ENCODE measurements at places on chromosomes 1 and 21.
A peak's percentile ranks its signal among the peaks of the same experiment; 100 is the strongest.

GRCh38 chr1:83845437-83846071, 153.4 kb downstream of the TTLL7 start:
- DNase-seq = no peak

DNA sequence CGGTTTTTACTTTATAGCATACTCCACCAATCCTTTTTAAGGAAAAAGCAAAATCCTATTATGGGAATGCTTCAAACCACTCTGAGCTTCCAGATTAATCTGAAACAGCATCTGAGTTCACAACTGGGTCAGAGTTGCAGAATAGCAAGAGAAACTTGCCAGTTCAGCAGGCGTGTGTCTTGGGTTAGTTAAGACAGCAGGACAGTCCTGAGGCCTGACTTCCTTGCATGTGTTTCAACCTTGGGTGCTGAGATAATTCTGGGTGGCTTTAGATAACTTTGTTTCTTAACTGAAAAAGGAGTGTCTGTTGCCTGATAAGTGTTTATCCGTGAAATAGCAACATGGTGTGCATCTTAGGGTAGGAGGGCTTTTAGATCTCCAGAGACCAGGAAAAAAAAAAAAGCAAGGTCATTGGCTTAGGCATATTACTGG, 169.2 kb downstream of the DHRS3 start:
- no peak for DNase-seq

DNA sequence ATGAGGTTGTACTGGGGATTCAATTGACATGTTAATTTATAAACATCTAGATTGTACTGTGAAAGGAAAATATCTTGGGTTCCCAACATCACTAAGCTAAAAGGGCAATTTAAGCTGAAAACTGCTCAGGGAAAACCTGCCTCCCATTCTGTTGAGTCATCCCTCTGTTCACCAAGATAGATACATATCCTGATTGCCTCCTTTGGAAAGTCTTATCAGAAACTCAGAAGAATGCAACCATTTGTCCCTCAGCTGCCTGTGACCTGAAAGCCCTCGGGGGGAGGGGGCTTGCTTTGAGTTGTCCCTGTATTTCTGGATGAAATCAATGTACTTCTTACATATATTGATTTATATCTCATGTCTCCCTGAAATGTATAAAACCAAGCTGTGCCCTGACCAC, 187.0 kb upstream of the ETV3 start:
- no peak for DNase-seq

DNA sequence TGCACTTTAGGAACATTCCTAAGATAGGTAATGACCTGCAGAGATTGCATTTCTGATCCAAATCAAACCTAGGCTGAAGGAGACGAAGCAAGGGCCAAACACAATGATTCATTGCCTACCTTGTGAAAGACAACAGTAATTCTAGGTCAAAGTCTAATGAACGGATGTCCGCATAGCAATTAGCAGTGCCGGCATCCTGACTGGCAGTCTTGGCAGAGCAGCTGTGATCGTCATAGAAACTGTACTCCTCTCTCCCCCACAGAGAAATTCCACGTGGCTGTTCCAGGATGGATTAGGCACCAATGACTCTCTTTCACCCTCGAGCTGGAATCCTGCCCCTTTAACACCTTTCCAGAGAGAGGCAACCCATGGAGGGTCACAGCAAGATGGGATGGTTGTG, 28.9 kb upstream of the VAV3 start:
- DNase-seq = no peak

GRCh38 chr1:201583663-201584062, 44.7 kb downstream of the NAV1 start:
- no peak for DNase-seq

GRCh38 chr21:44941567-44941966, 1.7 kb downstream of the SLX9 start:
- no peak for DNase-seq

- DNase-seq = no peak
These were observed 17.8 kb downstream of the GBP6 start for GRCh38 chr1:89381618-89382017.

- no peak for DNase-seq
These were observed 53.1 kb downstream of the SH3GLB1 start for GRCh38 chr1:86757272-86757984.

DNA sequence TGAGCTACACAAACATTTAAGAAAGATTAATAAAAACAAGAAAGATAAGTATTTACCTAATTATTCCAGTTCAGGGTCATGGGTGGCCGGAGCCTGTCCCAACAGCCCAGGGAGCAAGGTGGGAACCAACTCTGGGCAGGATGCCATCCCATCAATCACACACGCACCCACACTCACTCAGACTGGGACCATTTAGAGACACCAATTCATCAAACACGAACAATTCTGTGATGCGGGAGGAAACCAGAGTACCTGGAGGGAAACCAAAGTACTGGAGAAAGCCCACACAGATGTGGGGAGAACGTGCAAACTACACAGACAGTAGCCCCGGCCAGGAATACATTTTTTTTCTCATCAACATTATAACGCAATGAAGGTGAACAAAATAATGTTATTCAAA, 16.2 kb downstream of the WASF2 start:
- DNase-seq = no peak

GRCh38 chr1:3685222-3685621, 32.9 kb downstream of the TP73 start:
- DNase-seq = no peak

DNA sequence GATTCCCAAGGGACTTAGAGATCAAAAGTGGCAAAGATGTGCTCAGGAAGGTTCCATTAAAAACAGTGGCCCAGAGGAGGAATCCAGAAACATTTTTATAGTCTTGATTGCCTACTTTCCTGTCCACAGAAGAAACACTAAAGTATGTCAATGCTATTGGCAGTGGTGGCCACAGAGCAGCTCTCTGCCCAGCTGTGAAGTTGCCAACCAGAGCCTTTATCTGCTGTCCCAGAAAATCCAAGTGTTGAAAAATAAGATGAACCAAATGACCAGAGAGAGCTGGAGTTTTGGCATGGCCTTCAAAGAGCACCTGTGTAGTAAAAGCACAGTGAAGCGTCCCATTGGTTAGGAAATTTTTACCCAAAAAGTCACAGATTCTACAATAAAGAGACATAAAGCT, 181.2 kb downstream of the TGFBR3 start:
- DNase-seq = no peak

- DNase-seq = no peak
These were observed 9.5 kb downstream of the CD48 start for GRCh38 chr1:160702100-160702499.

- no peak for DNase-seq
These were observed 529.8 kb downstream of the KIF26B start for GRCh38 chr1:245684571-245684970.

DNA sequence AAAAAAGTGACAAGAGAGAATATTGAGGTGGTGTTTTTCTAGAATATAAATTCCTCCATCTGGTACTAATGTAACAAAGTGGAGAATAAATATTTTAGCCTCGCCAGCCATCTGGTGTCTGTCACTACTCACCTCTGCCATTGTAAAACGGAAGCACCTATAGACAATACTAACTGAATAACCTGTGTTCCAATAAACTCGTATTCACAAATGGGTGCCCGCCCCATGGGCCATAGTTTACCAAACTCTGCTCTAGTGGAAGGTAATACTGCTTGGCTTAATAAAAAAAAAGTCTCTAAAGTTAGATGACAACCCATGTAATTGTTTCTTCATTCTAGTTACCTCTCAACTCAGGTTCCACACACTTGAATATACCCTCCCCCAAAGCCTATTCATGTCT, 8.1 kb downstream of the MIS18A start:
- no peak for DNase-seq

DNA sequence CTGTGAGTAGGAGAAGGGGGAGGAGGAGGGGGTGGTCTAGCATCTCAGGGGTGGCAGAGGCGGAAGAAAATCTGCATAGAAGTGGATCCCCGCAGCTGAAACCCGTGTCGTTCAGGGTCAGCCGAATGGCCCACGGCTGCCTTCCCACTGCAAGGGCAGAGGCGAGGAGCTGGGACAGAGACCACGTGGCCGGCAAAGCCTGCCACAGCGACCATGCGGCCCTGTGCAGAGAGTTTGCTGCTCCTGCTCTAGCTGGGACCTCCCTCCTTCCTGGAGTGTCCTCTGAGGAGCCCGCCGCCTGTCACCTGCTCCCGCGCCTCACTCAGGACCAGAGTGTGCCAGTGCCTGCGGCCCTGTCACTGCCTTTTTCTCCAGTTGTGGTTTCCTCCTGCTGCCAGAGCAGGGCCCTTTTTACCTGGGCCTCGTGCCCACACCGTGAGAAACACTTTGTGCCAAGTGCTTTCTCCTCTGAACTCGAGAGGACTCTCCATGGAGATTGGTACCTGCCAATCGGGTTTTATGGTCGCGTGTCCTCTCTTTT, 5.4 kb upstream of the TRPM2 start:
- no peak for DNase-seq

DNA sequence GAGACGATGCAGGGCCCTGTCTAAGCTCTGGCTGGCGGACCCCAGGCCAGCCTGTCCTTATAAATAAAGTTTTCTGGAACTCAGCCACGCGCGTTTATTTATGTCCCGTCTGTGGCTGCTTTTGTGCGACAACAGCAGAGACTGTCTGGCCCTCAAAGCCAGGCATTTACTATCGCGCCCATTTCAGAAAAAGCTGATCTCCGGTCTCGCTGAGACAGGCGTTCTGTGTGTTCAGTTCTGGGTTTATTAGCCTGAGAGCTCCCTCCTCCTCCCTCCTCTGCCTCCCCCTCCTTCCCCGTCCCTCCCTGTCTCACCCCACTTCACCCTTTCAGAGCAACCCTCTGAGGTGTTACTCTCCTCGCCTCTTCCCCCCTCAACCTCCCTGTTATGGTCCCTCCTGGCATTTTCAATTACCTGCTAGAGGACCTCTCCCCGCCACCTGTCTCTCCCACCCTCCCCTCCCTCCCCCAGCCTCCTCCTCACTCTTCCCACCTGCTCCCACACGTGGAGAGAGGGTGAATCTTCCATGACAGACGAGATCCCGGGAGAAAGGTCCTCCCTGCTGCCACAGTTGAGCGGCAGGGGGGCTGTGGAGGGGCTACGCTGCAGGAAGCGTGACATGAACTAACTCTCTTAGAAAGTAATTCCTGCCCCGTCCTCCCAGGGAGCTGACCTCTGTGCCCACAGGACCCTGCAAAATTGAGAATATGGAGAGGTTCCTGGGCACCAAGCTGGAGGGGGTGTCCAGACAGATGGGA, 59.9 kb downstream of the SPSB1 start:
- no peak for DNase-seq

GRCh38 chr1:206864939-206865671, at the start of gene IL20:
Gene IL20, plus strand, starts transcription at chr1:206865623. Its CDS starts 230 bp downstream, at chr1:206865853.
- DNase-seq = peak; percentile 80

- no peak for DNase-seq
These were observed 66.4 kb upstream of the ZNF326 start for GRCh38 chr1:89928506-89928905.

DNA sequence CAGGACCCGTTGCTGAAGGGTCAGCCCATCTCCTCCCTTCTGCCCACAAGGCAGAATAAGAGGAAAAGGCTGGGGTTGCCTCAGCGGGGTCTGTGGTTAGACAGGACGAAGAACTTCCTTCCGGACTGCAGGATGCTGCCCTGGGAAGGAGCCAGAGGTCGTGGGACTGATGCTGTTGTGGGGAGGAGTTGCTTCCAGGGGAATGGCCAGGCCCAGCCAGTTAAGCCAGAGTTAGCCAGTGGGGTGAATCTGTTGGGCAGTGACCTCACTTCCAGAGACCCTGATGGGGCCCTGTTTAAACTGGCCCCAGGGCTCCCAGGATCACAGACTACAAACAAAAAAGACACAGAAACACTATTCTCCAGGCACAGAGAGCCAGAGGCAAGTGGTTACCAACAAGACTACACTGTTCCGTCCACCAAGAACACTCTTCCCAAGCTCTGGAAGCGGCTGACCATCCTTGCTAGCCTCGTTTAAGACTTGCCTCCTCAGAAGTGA, 13.0 kb downstream of the FAM229A start:
- DNase-seq = no peak

- DNase-seq = no peak
These were observed 14.6 kb upstream of the LMO4 start for GRCh38 chr1:87314091-87314490.

DNA sequence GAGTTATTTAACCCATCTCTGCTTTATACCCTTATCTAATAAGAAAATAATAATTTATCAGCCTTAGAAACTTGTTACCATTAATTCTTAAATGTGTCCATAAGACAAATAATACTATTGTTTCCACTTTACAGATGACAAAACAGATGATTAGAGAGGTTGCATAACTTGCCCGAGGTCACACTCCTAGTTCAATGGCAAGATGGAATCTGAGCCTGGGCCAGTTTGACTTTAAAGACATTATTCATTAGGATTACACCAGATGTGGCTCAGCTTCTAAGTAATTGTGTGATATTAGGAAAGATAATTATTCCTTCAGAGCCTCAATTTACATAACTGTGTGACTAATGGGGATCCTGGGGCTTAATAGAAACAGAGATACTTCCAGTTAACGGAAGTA, 42.3 kb upstream of the KCNK2 start:
- DNase-seq = no peak

DNA sequence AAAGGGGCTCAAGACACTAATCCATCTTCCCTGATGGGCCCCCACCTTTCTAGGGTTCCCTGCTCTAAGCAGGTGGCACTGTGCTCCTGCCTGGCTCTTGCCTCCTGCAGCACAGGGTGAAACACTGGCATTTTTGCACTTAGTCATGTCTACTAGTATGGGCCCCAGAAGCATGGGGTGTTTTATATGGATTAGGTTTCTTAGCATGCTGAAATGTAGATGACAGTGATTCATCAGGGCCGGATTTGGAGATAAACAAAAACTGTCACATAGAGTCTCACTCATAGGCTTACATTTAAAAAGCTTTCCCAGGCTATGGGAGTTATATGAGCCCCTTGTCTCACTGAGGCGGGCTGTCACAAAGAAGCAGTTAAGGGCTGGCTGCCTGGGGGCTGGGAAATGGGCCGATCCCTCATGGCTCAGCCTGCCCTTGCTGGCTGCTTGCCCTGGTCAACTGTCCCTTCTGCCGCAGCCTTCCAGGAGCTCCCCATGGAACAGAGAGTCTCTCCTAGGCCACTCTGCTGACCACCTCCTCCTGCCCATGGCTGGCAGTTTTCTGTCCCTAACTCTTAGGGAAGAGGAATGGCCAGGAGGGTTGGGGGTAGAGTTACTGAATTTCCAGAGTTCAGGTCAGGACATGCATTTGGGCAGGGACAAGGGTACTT, 6.5 kb downstream of the GALNT2 start:
- no peak for DNase-seq

DNA sequence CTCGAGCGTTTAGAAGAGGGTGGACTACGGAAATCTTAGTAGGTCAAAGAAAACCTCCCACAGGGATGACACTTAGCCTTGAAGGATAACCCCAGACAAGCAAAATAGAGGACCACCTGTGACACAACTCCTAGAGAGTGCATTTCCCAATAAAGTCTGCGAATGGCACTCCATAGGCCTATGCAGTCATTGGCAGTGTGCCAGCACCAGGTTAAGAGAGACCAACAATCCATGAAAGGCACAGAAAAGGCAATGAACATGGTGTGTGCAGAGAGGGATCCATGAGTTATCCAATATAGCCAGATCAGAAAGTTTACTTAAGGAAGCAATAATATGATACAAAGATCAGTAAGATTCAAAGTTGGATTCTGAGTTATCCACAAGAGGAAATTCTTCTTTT, 45.2 kb upstream of the FMO2 start:
- no peak for DNase-seq

DNA sequence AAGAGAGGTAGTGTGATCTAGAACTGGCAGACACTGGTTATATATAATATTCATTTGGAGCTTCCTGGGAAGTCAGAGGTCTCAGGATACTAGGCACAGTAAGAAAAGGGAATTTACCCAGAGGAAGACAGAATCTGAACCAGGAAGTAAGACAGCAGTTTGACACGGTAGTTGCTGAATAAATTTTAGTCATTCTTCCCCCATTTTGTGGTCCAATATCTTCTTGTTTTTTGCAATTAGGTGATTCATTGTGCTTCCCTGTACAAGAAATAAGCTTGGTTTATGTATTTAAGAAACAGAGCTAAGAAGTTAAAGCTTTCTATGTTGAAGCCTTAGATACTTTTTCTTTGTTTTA, 1.3 kb downstream of the TMEM167B start:
- no peak for DNase-seq
